ENCODE measurements at places on chromosomes 12 and 14.

GRCh38 chr14:31576949-31577348 is 15.7 kb downstream of the NUBPL start:
- no peak for DNase-seq

DNA sequence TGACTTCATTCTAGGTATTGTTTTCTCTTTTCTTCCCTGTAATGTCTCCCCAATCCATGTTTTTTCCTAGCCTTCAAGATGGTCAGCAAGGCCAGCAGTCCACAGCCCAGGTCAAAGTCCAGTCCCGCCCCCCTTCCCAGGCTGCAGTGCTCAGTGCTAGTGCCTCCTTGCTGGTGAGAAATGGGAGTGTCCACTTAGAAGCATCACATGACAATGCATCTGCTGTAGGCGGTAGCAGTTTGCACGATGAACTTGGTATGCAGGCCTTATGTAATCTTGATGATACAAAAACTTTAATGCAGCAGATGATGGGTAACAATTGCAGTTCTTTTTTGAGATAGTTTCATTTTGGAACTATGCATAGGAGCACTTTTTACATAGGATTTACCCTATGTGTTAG is 88.4 kb downstream of the PCNX1 start:
- DNase-seq = no peak

DNA sequence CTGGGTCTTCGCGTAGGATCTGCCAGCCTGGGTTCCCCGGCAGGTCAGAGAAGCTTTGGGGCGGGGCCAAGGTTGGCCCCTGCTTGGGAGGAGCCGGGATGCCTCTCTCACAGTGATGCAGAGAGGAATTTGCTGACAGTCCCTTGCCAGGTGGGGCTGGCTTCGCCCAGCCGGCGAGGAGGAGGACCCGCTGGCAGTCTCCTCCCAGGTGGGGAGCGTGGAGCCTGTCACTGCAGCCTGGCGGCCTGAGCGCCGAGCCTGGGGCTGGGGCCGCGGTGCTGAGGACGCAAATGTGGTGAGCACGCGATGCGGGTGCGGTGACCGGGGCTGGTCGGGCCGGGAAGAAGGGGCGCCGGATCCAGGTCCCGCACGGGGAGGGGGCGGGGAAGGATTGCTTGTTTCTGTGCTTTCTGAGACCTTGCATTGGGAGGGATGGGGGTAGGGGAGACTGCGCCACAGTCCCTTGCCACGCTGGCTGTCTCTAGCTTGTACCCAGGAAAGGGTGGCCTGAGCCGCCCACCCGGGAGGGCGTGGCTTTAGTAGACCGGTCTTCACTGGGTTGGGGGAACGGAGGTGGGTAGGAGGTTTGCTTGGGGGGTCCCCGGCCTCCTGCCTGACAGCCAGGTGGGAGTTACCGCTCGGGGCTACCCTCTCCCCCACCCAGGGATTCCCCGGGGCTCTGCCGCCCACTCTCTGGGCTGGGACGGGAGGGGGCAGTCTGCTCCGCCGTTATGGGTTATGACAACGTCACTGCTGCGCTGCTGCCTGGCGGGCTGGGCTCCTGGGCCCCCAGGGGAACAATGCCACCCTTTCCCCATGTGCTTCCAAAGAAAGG is at the start of gene TMEM63C:
TMEM63C (plus strand) TSS at position 196 of the 835 bp plus-strand sequence. CDS start 37,016 bp downstream, outside the sequence.
- DNase-seq = peak; percentile 16

GRCh38 chr12:27009881-27010301 is 4.3 kb downstream of the TM7SF3 start:
- DNase-seq = peak; percentile 74

DNA sequence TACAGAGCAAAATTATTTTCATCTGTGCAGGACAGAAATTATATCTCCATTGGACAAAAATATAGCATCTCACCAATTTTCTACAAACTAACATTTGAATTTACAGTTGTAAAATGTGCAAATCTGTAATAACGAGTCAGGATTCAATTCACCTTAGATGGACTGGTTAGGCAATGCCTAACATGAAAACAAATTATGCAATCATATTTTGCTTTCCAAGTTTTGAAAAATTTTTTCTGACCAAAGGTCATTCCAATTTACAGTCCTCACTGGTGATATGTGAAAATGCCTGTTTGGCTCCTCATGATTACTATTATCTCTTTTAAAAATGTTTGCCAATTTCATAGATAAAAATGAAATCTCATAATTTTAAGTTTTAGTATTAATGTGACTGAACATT is 6.5 kb upstream of the CPM start:
- no peak for DNase-seq

DNA sequence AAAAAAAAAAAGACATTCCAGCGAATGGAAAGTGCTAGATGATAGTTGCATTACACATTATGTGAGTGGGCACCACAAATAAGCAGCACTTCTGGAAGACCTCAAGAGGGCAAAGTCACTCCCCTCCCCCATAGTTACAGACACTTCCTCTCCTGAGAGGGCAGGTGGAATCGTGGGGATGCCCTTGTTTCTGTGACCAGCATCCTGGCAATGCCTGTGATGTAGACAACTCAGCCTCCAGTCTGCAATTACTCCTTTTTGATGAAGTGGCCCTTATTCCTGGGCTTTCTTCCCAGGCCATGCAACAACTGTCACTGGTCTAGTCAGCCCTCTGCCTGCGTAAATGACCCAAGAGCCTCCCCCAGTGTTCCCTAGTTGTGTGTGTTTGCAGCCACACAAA is 104.8 kb downstream of the VRK1 start:
- no peak for DNase-seq

- DNase-seq = peak; percentile 41
Measured at GRCh38 chr12:15527201-15528080, 205.1 kb downstream of the PTPRO start.

- peak; percentile 66 for DNase-seq
Measured at GRCh38 chr14:21734457-21735074, 60.9 kb upstream of the OR4E1 start.

DNA sequence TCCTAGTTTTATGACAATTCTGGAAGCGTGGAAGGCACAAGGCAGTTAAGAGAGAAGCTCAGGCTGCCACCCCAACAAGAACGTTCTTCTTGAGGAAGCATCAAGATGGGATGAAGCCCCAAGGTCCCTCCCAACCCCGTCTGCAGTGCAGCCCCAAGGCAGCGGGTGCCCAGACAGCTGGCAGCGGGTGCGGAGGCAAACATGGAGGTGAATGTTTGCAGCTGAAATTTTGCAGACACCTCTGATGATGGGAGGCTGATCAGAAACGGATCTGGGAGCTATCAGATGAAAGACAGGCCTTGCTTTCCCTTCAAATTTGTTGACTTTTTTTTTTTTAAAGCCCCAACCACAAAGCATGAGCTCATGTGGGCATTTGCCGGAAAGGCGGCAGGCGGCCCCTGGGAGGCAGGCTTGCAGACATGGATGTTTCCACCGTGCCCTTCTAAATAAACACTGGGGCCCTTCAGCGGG is 230.7 kb upstream of the RTL1 start:
- no peak for DNase-seq

GRCh38 chr12:19893514-19893913 is 454.2 kb downstream of the AEBP2 start:
- peak; percentile 38 for DNase-seq

GRCh38 chr14:76953311-76953945 is 75.1 kb downstream of the IRF2BPL start:
- DNase-seq = peak; percentile 61

DNA sequence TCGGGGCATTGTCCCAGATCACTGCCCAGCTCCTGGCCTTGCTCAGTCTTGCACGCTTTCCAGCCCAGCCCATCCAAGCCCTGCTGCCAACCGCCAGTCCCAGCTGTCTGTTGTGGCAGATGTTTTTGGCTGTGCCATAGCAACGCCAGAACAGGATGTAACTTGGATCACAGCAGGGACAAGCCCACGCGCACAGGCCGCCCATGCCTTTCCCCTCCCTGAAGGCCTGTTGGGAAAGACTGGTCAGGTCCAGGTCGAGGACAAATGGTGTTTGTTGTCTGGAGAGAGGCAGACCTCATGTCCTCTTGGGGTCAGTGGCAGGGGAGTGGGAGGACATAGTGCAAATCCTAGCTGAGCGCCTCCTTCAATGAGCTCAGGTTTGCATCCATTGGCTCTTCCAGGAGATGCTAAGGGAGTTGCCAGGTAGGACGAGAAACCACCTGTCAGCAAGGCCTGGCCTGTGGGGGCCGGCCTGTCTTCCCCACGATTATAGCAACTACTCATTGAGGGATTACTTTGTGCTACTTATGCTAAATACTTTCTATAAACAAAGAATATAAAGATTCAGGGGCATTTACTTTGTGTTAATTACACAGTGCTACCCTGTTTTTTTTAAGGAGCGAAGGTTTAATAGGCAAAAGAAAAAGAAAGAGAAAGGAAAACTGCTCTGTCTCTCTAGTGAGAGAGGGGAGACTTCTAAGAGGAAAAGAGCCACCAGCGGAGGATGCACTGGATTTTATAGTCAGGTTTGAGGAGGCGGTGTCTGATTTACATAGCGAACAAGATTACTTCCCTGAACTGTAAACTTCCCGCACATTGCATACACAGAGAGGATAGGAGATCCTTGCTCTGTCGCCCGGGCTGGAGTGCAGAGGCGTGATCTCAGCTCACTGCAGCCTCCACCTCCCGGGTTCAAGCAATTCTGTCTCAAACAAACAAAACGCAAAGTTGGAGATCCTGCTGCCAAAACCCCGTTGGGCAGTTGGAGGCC is 42.8 kb upstream of the CORO1C start:
- peak; percentile 43 for DNase-seq

DNA sequence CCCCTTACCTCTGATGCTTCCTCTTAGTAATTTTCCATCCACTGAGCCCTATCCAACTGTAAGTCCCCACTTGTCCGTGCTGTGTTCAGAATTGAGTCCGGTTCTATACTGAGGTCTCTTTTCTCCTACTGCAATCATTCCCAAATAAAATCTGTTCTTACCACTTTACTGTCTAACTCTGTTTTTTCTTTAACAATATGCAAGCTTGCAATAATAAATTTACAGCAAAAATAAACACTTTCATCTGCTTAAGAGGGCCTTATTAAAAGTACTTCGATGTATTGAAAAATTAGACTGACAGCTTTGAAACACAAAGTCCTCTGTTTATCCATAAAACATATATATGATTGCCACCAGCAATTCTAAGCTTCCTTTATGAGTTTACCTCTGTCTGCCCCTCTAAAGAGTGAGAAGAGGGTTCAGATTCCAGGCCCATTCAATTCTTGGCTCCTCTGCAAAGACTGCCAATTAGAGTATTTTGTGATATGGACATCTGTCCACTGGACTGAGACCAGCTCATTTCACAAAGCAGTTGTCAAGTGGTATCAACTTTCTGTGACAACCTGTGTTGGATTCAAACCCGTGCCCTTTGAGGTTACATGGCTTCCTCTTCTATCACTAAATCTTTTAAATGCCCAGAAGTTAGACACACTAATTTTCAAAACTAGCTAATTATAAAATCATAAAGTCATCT is 39.9 kb upstream of the G2E3 start:
- DNase-seq = no peak

DNA sequence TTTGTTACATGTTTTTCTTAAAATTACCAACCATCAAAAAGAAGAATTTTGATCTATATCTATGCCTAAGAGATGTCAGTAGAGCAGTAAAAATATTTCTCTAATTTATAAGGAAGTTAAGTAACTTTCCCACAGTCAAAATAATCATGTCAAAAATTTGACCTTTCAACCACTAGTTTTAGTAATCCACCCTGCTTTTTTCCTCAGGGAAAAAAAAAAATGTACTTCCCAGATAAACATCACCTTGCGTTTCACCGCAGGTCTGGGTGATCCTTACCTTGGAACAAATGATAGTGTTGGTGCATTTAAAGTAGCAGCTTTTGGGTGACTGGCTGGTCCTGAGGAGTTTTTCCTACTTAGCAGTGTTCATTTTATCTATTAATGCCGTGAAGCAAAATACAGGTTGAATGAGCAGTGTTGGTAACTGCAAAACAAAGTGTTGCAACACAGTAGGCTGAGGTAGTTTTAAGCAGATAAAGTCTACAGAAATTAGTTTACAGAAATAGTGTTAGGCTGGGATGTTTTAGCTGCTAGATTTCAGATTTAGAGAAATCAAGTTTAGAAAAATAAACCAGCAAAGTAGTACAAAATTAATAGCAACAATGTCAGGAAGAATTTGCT is 137.2 kb upstream of the DNM1L start:
- DNase-seq = peak; percentile 43

DNA sequence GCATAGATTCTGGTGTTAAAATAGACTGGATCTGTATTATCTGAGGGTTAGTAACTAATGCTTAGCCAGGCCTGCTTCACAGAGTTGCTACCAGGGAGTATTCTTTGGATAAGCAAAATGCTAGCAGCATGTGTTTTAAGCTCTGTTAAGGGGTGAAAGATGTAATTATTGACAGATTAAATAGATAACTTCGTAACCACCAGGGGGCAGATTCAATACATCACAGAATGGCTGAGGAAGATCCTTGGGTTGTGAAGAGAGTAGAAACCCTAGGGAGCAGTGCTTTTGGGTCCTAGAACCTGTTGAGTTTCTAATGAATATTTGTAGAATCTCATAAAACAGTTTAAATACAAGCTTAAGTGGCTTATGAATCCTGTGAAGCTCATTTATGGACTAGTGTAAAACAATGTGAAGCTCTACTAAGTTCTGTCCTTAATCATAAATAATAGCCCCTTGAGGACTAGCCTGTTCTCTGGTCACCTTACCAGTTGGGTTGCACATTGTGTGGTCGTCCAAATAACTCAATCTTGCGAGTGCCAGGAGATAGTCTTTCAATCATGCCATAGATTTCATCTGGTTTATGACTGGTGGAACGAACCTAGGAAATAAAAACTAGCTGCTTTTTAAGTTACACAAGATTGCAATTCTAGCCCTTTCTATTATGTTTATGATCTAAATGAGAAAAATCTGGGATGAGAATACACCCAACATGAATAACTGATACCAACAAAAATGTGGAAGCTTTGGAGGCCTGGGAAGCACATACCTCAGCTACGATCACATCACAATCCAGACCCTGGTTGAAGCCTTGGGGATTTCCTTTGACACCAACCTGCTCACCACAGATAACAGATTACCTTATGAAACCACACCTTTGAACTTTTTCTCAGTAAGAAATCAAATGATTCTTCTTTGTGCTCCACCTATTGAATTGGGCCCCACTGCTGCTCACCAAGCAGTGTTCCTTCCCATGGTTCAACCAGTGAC is 12.3 kb downstream of the METTL3 start:
- DNase-seq = peak; percentile 62

DNA sequence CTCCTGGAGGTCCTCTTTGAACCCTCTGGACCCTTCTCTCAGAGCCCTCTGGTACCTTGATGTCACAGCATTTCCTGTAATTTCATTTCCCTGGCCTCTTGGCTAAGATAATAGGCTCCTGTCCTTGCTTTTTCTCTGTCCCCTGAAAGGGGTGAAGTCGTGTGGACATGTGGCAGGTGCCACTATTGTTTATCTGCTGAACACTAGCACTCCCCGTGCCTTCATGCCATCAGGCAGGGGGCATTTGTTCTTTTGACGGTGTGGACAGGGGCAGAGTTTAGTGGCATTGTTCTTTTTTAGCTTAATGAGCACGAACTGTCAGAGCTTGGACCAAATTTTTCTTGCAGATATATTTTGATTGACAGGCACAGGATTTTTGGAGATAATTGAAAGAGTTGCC is 166.0 kb downstream of the RGS6 start:
- no peak for DNase-seq

- DNase-seq = no peak
Measured at GRCh38 chr12:96157427-96157826, 36.7 kb upstream of the ELK3 start.
